ENCODE measurements at places on chromosomes 6 and 20.

DNA sequence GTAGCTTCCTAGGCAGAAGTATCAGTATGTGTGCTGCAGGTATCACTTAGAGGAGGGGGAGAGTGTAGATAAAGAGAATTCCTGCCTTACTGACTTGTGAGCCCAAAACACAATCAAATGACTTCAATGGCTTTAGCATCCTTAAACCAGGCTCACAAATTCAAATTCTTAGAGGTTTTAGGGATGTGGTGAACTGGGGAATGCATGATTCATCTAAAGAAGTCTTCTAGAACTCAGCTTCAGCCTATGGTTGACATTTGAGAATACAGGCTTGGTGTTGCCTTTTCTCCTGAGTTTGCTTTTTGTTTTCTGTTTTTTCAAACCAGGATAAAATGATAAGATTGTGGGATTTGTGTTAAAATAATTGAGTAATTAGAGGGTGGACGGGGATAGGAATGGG is 14.4 kb downstream of the SNRPC start:
- no peak for DNase-seq

GRCh38 chr20:49936153-49937026 is at the start of gene RNF114:
RNF114 (plus strand) TSS chr20:49936397; CDS start chr20:49936413, 16 bp downstream.
- DNase-seq = peak; percentile 86

- peak; percentile 41 for DNase-seq
Observed at GRCh38 chr20:40763646-40764295, 74.7 kb upstream of the MAFB start.

GRCh38 chr6:162005372-162005771 is 722.2 kb downstream of the PRKN start:
- no peak for DNase-seq

GRCh38 chr20:23091721-23092383 is 5.7 kb upstream of the CD93 start:
- no peak for DNase-seq

- no peak for DNase-seq
Observed at GRCh38 chr6:90719321-90720195, 132.7 kb upstream of the MAP3K7 start.

DNA sequence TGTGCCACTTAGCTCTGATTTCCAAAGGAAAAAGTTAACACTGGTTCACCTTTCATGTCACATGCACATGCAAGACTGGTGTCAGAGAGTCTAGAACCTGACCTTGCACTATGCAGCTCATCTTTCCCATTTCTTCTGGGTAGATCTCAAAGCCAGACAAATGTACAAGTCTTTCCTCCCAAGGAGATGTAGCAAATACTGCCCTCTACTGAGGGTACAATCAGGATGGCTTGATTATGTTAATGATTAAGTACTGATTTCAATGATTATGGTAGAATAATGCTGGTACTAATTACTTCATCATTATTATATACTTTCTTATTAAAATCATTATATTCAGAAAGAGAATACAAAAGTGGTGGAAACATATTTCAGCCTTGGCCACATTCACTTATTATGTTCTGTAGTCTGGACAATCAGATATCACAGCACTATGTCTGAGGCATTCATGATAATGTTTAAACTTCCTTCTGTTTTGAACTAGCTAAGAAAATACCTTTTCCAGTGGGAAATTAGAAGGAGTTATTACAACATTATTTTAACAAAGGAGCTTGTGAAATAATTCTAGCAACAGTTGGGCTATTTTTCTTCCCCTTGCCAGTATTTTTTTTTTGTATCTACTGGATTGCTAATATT is 68.5 kb upstream of the FOXO3 start:
- peak; percentile 44 for DNase-seq

DNA sequence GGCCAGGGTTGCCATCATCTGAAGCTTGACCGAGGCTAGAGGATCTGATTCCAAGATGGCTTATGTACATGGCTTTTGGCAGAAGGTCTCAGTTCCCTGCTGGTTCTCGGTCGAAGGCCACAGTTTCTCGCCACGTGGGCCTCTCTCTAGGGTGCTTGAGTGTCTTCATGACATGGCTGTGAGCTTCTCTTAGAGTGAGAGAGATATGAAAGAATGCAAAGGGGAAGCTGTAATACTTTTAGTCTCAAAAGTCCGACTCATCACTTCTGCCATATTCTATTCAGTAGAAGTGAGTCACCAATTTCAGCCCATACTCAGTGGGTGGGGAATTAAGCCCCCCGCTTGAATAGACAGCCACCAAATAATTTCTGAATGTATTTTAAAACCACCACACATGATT is 94.2 kb downstream of the UTRN start:
- no peak for DNase-seq

- no peak for DNase-seq
Observed at GRCh38 chr20:12984863-12985262, 23.9 kb upstream of the SPTLC3 start.

DNA sequence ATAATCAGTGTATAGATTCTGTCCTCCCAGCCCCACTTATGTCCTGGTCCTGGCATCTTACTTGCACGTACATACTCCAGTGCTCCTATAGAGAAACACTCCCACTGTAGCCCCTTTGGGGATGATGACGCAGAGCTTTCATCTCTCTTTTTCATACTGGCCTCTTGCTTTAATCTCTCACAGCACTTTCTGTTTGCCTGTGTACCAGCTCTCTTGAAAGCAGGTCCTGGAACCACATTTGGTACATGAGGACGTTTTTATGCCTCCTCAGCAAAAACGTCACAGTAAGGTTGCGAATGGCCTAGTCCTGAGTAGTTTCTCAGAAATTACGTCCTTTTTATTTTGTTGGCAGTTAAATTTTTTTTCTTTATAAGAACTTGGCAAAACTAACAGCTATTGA is 10.8 kb downstream of the L3MBTL3 start:
- no peak for DNase-seq

DNA sequence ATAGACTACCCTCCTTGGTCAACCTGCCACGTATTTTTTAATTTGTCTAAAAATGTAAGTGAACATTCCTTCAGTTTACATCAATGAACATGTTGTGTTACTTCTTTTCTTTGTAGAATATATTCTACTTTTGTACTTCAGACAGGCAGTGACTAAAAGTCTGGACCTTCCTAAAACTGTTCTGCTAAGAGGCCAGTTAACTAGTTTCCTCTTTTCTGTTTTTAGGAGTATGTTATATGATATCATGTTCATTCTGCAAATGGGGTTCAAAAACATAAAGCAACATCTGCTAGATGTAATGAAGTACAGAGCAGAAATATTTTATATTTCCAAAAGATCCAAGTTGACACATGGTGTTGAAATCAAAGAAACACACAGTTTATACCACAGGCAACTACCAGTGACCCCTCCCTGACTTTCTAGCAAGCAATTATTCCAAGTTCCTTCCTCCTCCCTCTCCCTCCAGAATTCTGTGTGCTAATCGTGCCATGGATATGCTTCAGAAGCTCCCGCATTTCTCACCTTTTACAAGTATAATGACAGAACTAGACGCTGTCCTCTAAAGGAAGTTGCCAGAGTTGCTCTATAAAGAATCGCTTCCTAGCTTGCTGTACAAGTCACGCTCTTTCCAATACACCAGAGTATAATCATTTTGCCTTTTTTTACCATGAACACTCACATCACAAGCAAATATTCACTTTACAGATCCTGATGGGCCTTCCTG is 64.7 kb downstream of the ARHGAP18 start:
- DNase-seq = no peak

GRCh38 chr6:39693206-39693605 is 32.0 kb downstream of the KIF6 start:
- no peak for DNase-seq

- no peak for DNase-seq
Observed at GRCh38 chr20:58008413-58008812, 220.0 kb downstream of the ANKRD60 start.

GRCh38 chr20:37299718-37300528 is 10.5 kb downstream of the MANBAL start:
- no peak for DNase-seq

DNA sequence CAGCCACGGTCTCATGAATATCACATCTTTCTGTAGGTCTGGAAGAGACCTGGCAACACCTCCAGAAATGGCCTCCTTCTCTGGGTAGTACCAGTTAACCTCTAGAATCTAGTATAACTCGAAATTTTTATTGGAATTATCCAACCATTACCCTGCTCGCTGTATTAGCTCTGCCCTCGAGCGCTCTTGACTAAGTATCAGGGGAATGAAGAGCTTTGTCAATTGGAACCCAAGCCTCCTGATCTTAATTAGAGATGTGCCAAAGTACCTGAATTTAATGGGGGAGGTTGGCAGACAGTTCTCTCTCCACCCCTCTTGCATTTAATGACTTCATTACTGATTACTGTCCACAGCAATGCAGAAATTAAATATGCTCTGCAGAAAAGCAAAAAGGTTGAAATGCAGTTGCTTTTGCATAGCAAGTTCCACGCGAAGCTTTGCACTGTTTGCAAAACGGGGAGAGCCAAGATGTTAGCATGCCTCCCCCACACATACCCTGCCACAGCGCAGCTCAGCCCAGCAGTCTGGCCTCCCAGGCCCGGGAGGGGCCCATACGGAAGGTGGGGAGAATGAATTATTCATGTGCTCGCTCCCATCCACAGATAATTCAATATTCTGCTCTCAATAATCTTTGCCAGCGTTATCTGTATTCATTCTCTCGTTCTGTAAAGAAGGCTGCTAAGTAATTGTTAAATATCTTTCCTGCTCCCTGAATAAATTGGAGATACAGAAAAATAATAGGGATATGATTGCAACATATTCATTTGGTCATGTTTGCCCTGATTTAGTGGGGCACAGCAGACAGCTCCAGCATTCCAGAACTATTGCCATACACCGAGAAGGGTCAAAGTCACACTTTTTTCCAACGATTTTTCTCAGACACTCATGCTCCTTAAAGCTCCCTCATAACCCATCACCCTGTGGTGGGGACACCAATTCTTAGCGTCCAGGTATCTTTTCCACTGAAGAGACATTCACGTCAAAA is 305.8 kb downstream of the CDH26 start:
- no peak for DNase-seq

DNA sequence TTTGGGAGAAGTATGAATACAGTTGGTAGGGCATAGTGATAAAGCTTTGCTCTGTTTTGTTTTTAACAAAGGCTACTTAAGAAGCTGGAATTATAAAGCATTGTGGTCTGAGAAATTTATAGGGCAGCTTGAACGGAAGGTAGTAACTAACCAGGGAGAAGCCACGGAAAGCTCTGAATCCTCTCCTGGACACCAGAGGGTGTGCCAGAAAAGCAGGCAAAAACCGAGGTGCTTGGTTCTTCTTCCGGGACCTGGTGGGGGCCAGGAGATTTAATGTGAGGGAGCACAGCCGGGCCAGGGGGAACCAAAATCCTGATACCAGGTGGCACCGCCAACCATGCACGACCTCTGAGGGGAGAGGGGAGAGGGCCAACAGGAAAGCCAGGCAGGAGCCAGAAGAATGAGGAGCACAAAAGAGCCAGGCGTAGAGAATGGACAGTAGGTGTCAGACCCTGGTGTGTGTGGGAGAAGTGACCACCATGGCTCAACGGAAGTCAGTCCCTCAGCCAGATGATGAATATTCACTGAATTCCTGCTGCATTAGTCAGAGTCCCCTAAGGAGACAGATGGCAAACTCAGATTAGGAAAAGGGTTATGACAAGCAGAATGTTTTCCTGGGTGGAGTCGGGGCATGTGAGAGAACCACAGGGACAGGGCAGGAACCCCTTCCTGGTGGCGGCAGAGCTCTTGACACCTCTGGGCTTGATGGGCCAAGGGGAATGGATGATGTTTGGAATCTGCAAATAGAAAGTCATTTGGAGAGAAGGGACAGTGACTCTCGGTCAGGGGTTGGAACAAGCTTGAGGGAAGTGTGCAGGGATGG is 262.3 kb downstream of the ZNF217 start:
- no peak for DNase-seq

GRCh38 chr6:102655823-102656222 is 1262.3 kb downstream of the GRIK2 start:
- no peak for DNase-seq

Data from hippocampal formation (tissue), 2 donors.